ENCODE measurements at places on chromosomes 6 and 20.

DNA sequence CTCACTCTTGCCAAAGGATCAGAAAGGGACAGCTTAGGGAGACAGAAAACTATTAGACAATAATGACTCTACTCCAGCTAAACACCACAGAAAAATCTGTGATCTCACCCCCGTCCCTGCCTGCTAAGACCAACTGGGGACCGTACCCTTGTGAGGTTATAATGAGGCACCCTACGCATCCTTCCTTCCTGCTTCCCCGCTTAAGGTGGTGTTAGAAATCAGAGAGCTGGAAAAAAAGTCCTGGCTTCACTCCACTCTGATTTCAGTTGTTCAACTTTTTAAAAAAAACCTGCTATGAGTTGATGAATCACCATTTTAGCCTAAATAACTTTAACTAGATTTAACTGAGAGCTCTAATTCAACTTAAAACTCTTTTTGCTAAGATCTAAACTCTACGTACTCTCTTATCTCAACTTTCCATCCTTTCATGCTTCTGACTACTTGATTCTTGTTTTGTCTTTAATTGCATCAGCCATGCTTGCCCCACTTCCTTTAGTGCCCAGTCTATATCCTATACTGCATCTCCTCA lies 35.8 kb upstream of the TMEM14A start:
- DNase-seq = peak; percentile 6

GRCh38 chr6:170037541-170038250 lies 253.2 kb downstream of the DLL1 start:
- no peak for DNase-seq

DNA sequence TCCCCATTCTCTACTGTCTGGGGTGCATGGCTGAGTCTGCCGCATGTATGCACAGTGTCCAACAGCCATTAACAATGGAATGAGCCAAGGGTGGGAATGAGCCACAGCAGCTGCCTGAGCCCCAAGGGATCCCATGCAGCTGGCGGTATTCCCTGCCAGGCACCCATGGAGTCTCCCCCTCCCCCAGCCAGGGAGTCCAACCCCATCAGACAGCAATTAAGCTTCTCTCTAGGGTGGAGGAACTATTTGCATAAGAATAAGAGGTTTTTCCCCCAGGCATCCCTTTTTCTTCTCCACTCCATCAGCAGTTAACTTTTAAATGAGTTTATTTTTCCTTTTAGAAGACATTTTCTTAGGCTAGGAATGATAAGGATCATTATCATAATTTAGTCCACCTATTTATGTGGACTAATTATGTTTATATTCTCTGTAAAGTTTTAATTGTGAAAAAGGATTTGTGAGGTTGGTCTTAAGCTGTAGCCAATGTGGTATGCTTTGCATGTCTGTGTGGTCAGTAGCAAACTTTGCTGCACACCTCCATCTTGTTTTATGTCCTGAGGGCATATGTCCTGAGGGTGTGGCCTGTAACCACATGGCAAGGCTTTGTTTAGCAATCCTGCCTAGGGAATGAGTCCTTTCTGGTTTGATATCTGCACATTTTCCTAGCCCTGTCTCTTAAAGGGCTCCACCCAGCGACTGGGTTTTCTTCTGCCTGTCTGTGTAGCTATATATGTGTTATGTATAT lies 158.9 kb upstream of the OLIG3 start:
- DNase-seq = no peak

GRCh38 chr6:8934318-8934717 lies 499.0 kb upstream of the SLC35B3 start:
- no peak for DNase-seq

- DNase-seq = peak; percentile 50
These were observed 83.0 kb downstream of the TMEM242 start for GRCh38 chr6:157240059-157240959.

DNA sequence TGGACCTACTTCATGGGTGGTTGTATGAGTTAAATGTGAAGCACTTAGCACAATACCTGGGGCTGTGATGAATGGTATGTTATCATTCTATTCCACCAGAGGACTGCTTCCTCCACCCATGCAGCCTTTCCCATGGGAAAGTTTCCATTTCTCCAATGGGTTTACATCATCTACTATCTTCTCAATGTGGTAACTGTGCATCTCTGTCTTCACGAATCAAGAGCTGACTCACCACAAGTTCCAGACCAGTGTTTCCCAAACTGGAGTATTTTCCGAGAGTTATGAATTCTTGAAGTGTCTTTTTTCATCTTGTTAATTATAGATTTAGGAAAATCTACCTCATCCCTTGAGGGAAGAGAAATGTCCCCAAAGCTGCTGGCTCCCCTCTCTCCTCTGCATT lies 182.8 kb downstream of the UNC5CL start:
- peak; percentile 48 for DNase-seq

DNA sequence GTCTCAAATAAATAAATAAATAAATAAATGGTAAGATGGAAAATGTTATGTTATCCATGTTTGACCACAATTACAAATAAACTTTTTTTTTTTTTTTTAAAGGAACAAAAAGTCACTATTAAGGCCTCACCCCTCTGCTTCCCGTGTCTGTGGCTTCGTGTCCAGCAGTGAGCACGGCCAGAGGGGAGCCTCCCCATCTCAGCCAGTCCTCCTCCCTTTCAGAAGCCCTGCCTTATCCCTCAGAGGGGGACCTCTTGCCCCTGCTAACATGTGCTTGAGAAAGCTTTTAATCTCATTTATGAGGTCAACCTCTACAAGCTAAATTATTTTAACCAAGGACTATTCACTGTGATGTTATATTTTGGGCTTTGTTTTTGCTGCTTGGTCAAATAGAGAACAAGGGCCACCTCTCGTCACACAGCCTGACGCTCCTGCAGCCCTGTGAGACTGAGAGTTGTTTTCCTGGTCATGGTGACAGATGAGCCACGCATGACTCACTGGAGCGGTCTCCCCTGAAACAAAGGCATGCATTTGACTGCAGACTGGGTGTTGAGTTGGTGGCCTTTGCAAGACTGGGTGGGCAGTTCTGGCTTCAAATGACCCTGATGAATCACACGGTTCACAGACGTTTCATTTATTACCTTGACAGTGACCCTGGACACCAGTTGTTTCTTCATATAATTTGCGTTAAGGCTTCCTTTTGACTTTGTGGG lies 131.8 kb downstream of the TIAM2 start:
- peak; percentile 82 for DNase-seq

- no peak for DNase-seq
These were observed 94.8 kb upstream of the OPRM1 start for GRCh38 chr6:153944201-153944600.

DNA sequence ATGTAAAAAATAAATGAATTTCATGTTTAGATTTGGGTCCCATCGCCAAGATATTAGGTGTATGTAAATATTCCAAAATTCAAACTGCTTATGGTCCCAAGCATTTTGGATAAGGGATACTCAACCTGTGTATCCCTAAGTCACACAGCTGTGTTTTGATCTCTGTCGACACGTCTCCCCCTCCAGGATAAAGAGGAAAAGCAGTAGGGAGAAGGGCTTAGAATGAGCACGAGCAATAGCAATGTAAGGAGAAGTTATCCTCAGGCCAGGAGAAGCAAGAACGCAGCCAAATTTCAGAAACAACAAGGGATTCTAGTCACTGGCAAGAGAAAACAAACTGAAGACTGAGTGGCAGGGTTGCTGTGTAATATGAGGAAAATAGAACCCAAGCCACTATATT lies 181.2 kb downstream of the AIG1 start:
- no peak for DNase-seq

DNA sequence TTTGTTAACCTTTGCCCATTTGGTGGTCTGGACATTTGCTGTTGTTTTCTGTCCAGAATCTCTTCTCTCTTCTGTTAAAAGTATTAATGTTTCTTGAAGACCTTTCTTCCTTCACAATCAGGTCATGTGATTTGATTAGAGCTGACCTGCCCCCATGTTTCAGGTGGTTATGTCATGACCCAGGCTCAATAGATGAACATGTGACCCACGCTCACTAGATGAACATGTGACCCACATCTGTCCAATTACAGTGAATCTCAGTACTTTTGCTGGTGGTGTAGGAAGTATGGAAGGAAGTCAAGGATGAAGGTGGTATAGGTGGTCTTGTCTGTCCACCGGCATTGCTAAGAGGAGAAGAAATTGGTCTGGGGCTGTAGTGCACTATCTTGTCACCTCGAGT lies 289.1 kb upstream of the JAG1 start:
- no peak for DNase-seq

DNA sequence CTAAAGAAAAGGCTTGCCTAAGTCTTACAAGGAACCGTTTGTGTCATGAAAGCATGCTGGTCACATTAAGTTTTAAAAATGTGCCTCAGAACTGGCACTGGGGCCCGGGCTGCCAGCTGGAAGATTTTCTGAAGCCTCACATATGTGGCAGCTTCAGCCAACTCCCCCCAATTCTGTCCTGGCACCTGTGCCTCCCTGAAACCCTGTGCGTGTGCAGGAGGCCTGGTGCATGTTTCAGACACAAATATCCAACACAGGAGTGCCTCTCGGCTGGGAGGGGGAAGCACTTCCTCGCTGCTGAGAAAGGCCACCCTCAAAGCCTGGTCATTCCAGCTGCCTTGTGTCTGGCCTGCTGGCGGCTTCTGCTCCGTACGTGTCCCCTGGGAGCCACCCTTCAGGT lies 188.5 kb upstream of the SNX9 start:
- DNase-seq = no peak

- DNase-seq = no peak
These were observed 97.3 kb downstream of the GPR6 start for GRCh38 chr6:110075406-110075805.

DNA sequence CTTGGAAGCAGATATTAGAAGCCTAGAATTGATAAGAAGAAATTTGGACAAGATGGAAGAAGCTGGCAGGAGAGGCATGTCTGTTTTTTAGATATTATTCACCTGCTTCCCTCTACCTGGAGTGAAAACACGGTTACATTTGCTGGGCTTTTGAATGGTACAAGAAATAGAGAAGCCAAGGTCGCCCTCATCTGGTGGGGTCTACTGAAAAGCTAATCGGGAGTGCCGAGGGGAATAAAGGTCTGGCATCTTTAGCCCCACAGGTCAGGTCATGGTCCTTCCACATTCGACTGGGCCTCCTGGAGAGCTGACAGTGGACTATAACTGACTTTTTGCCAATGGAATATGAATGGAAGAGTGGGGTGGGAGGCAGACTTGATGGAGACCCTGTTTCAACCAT lies 4.6 kb upstream of the C2 start:
- DNase-seq = no peak

GRCh38 chr6:79441192-79441591 lies 96.0 kb downstream of the LCA5 start:
- no peak for DNase-seq

- DNase-seq = no peak
These were observed 39.7 kb upstream of the CLVS2 start for GRCh38 chr6:122956376-122956775.

DNA sequence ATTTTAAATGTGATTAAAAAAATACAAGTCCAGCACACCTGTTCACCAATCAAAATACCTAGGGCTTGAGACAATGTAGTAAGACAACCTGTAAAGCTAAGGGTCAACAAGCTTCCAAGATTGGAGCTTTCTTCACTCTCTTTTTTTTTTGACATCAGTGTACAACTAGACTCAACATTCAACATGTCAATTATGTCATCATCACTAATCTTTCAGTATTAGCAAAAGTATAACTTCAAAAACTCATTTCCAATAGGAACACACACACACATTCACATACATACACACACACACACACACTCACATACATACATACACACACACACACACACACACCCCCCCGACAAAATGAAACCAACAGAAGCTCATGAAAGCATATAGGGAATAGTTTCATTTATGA lies 26.0 kb downstream of the PRKN start:
- DNase-seq = no peak

DNA sequence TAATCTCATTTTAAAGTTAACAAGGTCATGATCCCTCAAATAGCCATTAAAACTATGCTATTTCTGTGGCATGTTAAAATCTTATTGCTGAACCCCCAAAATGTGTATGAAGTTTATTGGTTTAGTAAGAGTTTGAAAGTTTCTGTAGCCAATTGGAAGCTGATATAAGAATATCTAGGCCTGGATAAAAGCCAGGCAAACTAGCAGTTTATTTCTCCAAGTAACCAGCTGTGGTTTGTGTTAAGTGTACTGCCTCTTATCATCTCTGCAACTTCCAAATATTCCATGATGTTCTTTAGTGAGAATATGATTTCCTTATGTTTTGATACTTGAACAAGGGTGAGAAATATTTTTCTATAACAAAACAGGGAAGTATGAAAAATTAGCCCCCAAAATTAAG lies 76.7 kb downstream of the PRSS35 start:
- no peak for DNase-seq

GRCh38 chr6:50096296-50096695 lies 46.6 kb upstream of the DEFB112 start:
- DNase-seq = no peak

GRCh38 chr6:169738976-169739529 lies 12.3 kb downstream of the DYNLT2 start:
- DNase-seq = no peak

- DNase-seq = peak; percentile 8
These were observed 77.7 kb upstream of the OLIG3 start for GRCh38 chr6:137571854-137572253.

DNA sequence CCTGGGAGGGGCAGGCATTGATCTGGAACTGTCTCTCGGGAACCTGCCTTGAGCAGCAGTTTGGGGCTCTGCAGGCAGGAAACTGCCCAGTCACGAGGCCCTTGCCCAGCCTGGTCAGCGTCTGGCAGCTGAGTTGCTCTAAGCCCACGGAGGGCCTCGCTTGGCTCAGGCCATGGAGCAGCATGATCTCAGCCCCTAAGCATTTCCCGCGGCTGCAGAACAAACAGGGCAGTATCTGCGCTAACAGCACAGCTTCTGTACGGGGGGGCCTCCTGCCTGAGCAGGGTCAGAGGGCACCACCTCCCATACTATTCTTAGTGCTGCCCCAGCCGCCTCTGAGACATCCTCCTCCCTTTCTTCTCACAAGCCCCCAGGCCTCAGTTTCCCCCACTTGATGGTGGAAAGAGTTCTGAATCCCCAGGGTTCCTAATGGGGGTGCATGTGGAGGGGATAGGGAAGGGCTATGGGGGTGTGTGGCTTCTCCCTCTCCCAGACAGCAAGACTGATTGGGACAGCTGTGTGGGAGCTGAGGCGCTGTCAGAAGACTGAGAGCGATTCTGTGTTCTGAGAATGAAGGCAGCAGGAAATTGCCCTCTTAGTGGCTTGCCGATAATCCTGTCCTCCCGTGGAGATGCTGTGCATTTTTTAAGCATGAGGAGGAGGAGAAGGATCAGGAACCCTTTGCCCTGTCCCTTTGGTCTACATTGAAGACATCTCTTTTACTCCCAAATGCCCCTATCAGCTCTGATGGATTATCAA lies 46.4 kb downstream of the MOCS1 start:
- DNase-seq = peak; percentile 94

Data from fibroblast of skin of scalp (primary cell).